ENCODE measurements at places on chromosomes 16 and 17. TPM values are rescaled to one million over a fixed set of nuclear protein-coding genes. Genes with fewer than 3 reads are reported as not detected.

PPL gene
- 18.4 TPM for total RNA-seq

TBC1D3I gene
- 0.20 TPM for total RNA-seq

TRIM47 gene
- 24.4 TPM for total RNA-seq

SCN4A gene
- 0.32 TPM for total RNA-seq

B3GNT9 gene
- 7.8 TPM for total RNA-seq

CLEC18C gene
- not detected for total RNA-seq

Data from left ventricle myocardium superior (tissue), 1 donor.